Midbrain (tissue), 1 donor: ENCODE measurements at places on chromosomes 16 and 17.

GRCh38 chr17:40813804-40814203, 8.6 kb downstream of the KRT10 start:
- no peak for DNase-seq

- no peak for DNase-seq
Observed at GRCh38 chr17:3926860-3927627, 10.8 kb upstream of the P2RX1 start.

GRCh38 chr17:78986649-78987328, 7.1 kb upstream of the LGALS3BP start:
- no peak for DNase-seq

- no peak for DNase-seq
Observed at GRCh38 chr17:3035256-3035967, 28.0 kb downstream of the OR1D5 start.

DNA sequence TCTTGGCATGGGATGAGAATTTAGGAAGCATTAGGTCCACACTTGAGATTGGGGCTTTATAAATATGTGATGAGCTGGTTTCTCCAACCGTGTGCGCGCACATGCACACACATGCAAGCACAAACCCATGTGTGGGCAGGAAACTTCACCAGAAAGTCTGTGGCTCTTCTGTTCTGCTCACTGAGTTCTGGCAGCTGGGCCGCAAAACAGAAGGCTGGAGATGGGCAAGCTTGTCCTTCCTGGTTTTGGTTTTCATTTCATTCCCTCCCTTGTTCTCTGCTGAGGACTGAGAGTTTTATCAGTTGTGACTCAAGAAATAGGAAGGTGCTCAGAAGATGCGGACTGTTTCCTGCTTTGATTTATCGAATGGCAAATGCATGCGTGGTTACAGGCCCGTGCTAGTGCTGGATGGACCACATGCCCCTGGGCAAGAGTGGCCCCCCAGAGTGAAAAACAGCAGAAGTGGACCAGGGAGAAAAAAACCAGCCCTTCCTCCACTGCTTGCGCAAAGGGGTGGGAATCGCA, 14.1 kb downstream of the MAP3K14 start:
- DNase-seq = no peak

DNA sequence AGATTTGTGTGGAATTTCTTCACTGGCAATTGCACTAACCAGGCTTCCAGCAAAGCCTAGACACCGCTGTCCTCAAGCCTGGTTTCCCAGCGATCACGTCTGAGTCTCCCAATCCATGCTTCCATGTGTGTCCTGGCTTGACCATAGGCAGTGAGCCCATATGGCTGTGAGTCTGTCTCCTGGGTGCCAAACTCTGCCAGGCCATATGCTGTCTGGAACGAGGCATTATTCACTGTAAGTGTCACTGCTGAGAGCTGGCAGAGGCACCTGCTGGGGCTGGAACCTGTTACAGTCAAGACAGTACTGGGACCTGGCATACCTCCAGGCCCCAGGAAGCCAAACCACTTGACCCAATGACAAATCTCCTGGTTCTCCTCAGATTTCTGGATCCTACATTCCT, 60.4 kb downstream of the HS3ST2 start:
- no peak for DNase-seq

DNA sequence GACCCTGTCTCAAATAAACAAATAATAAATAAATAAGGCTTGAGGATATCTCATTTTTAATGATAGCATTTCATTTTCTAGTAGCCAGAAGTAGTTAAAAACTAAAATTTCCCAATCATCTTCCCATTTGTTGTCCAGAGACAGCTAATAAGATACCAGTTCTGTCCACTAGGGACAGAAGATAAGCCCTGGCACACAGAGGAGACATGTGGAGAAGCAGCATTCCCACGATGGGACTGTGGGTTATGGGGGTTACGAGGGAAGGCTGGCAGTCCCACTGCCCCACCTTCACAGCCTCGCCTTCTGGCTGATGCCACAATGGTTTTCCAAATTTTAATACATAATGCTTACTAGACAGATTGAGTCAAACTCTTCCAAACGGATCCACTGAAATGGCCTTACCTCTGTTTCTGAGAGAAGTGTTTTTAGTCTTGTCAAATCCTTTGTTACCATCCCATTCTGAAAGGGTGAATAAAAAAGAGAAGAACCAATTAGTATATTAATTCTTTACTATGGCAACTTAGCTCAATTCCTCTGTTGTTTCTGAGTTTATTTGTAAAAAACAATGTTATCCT, 44.2 kb downstream of the HELZ start:
- DNase-seq = no peak

GRCh38 chr17:83123896-83124801, 44.7 kb downstream of the METRNL start:
- DNase-seq = no peak

DNA sequence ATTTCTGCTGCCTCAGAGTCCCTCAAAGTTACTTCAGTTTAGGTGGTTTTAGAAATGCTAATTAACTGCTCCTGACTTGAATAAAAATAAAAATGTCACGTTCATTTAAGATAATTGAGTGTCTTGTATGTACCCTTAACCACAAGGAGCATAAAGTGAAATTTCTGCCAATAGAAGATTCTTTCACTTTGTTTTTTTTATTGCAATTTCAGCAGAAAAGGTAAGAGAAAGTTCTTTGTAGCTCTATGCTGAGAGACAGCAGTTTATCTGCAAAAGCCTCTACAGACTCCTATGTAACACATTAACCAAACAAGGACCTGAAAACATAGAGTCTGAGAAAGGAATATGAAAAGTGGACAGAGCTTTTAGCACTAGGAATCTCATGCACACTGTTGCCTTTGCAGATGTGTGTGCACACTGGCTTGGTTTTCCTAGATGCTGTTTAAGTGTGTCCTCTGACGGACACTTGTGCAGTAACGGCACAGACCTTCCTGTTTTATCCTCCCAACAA, 11.6 kb downstream of the ARHGAP44 start:
- no peak for DNase-seq
